Heart left ventricle (tissue), 16 donors: ENCODE measurements at places on chromosomes 13 and 19. TPM values are rescaled to one million over a fixed set of nuclear protein-coding genes. Genes with fewer than 3 reads are reported as not detected.

ITGBL1 gene
- total RNA-seq = 3.1 TPM

DNA sequence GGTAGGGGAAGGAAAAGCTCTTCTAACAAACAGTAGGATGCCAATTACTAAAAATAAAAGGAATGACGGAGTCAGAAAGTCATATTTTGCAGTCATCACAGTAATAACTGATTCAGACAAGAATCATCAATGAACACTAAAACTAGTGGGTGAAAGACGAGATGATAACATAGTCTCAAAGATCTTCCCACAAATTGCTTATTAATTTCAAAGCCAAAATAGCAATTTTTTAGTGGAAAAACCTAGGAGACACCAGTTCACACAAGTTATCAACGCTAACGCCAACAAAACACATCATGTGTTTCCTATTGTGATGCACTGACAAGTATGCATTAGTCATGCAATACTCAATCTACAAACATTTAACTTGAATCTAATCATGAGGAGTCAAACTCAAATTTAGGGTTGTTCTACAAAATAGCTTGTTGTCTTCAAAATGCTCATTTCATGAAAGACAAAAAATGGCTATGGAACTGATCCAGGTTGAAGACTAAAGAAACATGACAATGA, 18.6 kb downstream of the ZNF233 start:
- no peaks in the 10 kb centered on the region for H3K4me1 ChIP-seq
- H3K27me3 ChIP-seq = no peaks in the 10 kb centered on the region
- H3K36me3 ChIP-seq = peaks cover 8% of the 10 kb centered on the region
- DNase-seq = no peak
- H3K27ac ChIP-seq = no peak overlapping the region

COMP gene
- total RNA-seq = 0.40 TPM

DNA sequence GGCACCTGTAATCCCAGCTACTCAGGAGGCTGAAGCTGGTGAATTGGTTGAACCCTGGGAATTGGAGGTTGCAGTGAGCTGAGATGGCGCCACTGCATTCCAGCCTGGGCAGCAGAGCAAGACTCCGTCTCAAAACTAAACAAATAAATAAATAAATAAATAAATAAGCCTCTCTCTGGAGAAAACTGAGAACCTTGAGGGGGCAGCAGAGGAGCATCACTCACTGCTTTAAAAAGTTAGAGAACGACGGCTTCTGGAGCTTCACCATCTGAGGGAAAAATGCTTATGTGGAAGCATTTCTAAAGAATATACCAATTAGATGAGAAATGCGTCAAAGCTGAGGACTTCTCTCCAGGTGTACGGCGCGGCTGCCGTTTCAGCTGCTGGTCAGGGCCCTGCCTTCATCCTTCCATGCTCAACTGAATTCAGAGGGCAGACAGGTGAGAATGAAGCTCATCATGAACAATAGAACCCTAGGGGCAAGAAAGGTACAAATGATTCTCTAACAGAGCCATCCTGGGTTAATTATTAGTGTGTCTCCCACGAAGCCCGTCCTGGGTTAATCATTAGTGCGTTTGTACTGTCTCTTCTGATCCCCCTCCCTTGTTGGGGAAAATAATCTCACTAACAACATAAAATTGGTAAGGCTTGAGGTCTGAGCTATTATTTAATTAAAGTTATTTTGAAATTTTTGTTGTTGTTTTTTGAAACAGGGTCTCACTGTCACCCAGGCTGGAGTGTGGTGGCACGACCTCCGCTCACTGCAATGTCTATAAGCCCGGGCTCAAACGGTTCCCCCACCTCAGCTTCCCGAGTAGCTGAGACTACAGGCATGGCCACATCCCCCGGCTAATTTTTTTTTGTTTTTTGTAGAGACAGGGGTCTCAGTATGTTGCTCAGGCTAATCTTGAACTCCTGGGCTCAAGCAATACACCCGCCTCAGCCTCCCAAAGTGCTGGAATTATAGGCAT, 80.1 kb downstream of the IPO5 start:
- no peak overlapping the region for H3K27ac ChIP-seq
- no peaks in the 10 kb centered on the region for H3K27me3 ChIP-seq
- H3K4me1 ChIP-seq = no peaks in the 10 kb centered on the region
- H3K4me3 ChIP-seq = no peak overlapping the region

KCNJ14 gene
- total RNA-seq = 0.40 TPM

CPB2 gene
- total RNA-seq = not detected

VSTM2B gene
- not detected for total RNA-seq

DNA sequence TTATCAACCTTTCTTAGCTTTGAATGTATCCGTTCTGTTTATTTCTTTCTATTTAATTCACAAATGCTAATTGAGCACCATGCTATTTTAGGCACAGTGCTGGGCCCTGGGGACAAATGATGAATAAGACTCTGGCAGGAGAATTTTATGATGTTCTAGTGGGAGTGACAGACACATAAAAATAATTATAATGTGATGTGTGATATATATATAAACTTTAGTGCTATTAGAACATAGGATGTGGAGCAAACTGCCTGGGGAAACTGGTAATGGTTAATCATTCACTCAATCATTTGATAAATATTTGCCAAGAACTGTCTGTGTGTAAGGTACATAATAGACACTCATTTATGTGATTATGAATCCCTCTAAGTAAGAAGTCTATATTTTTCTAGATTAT, 50.7 kb upstream of the FRY start:
- H3K4me1 ChIP-seq = no peaks in the 10 kb centered on the region
- no peak overlapping the region for H3K4me3 ChIP-seq
- H3K27ac ChIP-seq = no peak overlapping the region
- H3K27me3 ChIP-seq = no peaks in the 10 kb centered on the region
- no peaks in the 10 kb centered on the region for H3K36me3 ChIP-seq

ZBTB7A gene
- total RNA-seq = 28.6 TPM

GRCh38 chr19:47323872-47324271, 8.1 kb upstream of the C5AR2 start:
- H3K27me3 ChIP-seq = peaks cover 5% of the 10 kb centered on the region
- no peaks in the 10 kb centered on the region for H3K36me3 ChIP-seq
- H3K27ac ChIP-seq = peak overlapping the region; percentile 59
